Suprapubic skin (tissue), 4 donors: ENCODE measurements at places on chromosomes 4 and X. TPM values are rescaled to one million over a fixed set of nuclear protein-coding genes. Genes with fewer than 3 reads are reported as not detected.

GRCh38 chrX:69028006-69028760, 137.1 kb downstream of the PJA1 start:
- DNase-seq: no peak

- DNase-seq: no peak
Measured at GRCh38 chrX:43238461-43238945, 417.6 kb upstream of the MAOA start.

DNA sequence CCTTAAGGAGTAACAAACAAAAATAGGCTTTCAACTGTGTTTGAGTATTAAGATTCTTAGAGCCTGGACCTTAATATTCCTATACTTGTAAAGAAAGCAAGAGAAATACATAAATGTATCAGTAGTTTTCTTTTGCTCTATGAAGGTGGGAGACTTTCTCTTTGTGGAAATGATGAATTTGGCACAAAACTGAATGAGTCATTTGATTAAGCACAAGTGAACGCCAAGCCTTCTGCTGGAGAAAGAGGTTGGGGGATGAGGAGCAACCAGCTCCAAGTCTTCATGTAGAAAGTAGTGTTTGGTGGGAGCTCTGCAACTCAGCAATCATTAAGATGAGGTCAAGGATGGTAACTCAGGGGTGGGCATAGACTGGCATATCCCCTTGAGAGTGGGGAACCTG, 49.6 kb downstream of the MEPE start:
- no peak for DNase-seq

HSD17B10 gene
- total RNA-seq: 106 TPM

SHISA3 gene
- total RNA-seq: not detected

SERTM2 gene
- total RNA-seq: not detected

MID2 gene
- total RNA-seq: 37.7 TPM
